CD14-positive monocyte (primary cell): ENCODE measurements at places on chromosomes 3 and 15. TPM values are rescaled to one million over a fixed set of nuclear protein-coding genes. Genes with fewer than 3 reads are reported as not detected.

GRCh38 chr3:118884748-118885206, 149.9 kb downstream of the IGSF11 start:
- DNase-seq: peak; percentile 15

DNA sequence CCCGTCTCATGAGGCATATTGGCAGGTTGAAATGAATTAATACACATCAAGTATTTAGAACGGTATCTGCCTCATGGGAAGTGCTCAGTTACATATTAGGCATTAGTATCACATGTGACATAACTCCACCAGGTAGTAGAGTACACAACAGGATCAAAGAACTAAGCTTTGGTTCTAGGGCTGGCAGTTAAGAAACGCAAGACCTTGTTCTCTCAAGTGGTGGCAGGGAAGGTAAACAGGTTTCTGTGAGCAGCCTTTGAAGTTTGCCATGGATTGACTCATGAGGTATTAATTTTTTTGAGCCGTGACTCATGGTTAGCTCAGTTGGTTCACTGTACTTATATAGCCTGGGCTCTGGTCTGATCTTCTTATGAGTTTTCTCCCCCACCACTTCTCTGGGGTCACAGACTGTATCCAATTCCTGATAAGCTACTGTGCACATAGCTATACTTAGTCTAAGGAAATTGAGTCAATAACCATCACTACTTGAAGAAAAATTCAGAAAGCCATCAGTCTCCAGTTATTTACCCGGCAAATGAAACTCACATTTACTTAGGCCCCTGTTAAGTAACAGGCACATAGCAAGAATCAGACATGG, 155.6 kb upstream of the STT3B start:
- no peak for DNase-seq

DNA sequence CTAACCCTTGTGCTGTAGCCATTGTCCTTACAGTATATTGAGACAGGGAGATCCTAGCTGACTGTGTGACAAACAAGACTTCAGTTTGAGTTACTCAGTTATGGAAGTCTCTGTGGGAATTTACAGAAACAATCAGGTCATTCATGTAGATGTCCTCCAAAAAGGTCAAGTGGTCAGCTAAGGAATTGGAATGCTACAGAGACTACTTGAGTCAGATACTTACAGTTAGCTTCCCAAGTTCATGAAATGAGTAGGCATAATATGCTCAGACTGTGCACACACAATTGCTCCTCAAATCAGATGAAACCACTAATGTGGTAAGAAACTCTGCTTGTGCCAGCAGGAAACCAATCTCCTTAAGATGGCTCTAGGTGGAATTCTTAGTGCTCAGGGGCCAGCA, 985.7 kb downstream of the NSUN3 start:
- DNase-seq: no peak

- DNase-seq: no peak
Measured at GRCh38 chr3:133191818-133192217, 153.6 kb downstream of the TMEM108 start.

The DPPA4 gene
- 0.07 TPM in 1 of 2 replicates, not detected in the other for polyA plus RNA-seq

The UPK1B gene
- not detected for polyA plus RNA-seq

The SGO1 gene
- 0.42 TPM for polyA plus RNA-seq

The GOLGA6L7 gene
- not detected for polyA plus RNA-seq
